Osteocyte (in vitro differentiated cells): ENCODE measurements at places on chromosomes 1 and 21.

- no peaks in the 10 kb centered on the region for H3K27me3 ChIP-seq
- H3K36me3 ChIP-seq: no peaks in the 10 kb centered on the region
- no peak overlapping the region for H3K4me3 ChIP-seq
- no peak for DNase-seq
These were observed 17.7 kb downstream of the IVL start for GRCh38 chr1:152926091-152926490.

DNA sequence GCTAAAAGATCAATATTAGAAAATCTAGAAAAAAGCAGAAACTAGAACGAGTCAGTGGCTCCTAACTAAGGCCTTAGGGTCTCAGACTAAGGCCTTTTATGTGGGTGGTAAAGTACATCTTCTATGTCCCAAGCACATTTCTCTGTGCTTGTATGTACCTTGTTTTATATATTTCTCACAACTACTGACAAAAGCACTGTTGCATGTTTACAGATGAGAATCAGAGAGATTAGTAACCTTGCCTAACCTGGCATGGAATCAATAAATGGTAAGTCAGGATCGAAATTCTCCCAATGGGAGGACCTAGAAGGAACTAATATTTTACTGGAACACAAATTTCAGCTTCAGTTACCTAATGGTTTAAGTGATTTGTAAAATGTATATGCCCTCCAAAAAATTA is 160.9 kb downstream of the FGGY start:
- no peaks in the 10 kb centered on the region for H3K27me3 ChIP-seq
- H3K4me3 ChIP-seq: no peak overlapping the region
- no peak for DNase-seq
- no peaks in the 10 kb centered on the region for H3K4me1 ChIP-seq
- no peak overlapping the region for H3K27ac ChIP-seq

DNA sequence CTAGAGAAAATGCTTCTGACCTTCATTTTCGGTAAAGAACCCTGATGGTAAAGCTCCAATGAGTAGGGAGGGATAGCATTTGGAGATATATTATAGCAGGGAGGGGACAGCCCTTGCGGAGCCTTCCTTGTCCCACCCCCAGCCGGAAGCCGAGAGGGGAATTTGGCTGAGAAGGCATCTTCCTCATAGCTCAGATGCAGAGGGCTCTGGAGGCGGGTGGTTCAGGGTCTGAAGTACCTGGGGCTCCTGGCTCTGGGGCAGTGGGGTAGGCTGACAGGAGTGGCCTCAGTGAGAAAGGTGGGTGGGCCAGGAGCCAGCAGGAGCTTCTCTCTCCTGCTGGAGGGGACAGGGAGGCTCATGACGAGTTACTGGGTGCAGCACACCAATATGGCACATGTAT is 88.0 kb upstream of the IFFO2 start:
- no peak overlapping the region for H3K27ac ChIP-seq
- no peak for DNase-seq
- no peak overlapping the region for H3K4me3 ChIP-seq
- H3K36me3 ChIP-seq: no peaks in the 10 kb centered on the region
- peaks cover 21% of the 10 kb centered on the region for H3K27me3 ChIP-seq

- H3K36me3 ChIP-seq: peaks cover 30% of the 10 kb centered on the region
- no peaks in the 10 kb centered on the region for H3K4me1 ChIP-seq
- no peak overlapping the region for H3K27ac ChIP-seq
- no peak overlapping the region for H3K4me3 ChIP-seq
- H3K27me3 ChIP-seq: no peaks in the 10 kb centered on the region
- DNase-seq: no peak
These were observed 70.4 kb downstream of the DMAP1 start for GRCh38 chr1:44283524-44284173.

DNA sequence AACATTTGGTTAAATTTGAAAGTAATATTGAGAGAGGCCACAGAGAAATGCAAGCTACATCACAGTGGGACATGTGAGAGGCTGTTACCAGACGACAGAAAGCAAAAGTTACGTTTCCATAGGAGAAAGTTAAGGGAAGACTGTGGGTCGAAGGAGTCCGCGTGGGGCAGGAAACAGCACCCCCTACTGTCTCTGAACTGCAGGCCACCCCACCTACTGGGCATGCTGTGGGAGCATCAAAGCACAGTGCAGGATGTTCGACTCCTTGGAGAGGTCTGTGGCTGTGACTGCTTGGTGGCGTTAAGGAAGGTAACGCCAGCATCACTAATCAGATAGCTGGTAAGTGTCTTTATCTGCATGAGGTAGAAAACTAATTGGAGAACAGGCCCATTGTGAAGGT is 123.9 kb downstream of the PTBP2 start:
- no peaks in the 10 kb centered on the region for H3K27me3 ChIP-seq
- no peaks in the 10 kb centered on the region for H3K4me1 ChIP-seq
- no peak for DNase-seq
- H3K27ac ChIP-seq: no peak overlapping the region
- no peaks in the 10 kb centered on the region for H3K36me3 ChIP-seq

- peaks cover 6% of the 10 kb centered on the region for H3K36me3 ChIP-seq
- peak overlapping the region; percentile 37 for H3K27ac ChIP-seq
- no peak overlapping the region for H3K4me3 ChIP-seq
These were observed 23.4 kb downstream of the CSF1 start for GRCh38 chr1:109933856-109934711.

GRCh38 chr1:25754470-25755181 is 45.4 kb upstream of the SELENON start:
- no peak for DNase-seq
- peaks cover 42% of the 10 kb centered on the region for H3K36me3 ChIP-seq
- H3K27ac ChIP-seq: no peak overlapping the region
- H3K4me1 ChIP-seq: peaks cover 6% of the 10 kb centered on the region
- H3K27me3 ChIP-seq: peaks cover 12% of the 10 kb centered on the region

DNA sequence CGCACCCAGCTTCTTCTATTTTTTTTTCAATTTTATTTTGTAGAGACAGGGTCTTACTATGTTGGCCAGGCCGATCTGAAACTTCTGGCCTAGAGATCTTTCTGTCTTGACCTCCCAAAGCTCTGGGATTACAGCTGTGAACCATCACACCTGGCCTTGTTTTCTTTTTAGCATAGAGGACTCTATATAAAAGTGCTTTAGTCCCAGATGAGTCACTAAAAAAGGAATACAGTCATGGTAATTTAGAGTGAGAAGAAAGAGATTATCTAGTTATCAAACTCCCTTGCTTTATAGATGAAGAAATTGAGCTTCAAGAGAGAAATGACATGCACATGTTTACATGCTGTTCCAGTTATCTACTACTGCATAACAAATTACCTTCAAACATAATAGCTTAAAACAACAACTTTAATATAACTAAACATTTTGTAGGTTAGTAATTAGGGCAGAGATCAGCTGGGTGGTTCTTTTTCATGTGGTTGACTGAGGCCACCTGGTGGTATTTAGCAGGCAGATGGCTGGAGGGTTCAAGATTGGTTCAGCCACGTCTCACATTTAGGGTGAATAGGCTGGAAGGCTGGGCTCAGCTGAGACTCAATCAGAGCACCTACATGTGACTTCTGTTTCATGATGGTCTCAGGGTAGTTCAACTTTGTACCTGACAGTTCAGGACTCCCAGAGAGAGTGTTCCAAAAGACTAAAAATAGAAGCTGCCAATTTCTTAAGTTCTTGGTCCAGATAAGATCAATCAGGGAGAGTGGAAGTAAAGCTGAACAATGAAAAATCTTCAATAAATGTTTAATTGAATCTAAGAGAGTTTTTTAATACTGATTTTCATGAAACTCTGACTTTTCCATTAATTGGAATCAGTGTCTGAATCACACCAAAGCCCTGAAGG is 16.9 kb upstream of the MTF2 start:
- H3K27me3 ChIP-seq: peaks cover 59% of the 10 kb centered on the region
- H3K27ac ChIP-seq: no peak overlapping the region
- H3K4me1 ChIP-seq: no peaks in the 10 kb centered on the region
- DNase-seq: no peak

DNA sequence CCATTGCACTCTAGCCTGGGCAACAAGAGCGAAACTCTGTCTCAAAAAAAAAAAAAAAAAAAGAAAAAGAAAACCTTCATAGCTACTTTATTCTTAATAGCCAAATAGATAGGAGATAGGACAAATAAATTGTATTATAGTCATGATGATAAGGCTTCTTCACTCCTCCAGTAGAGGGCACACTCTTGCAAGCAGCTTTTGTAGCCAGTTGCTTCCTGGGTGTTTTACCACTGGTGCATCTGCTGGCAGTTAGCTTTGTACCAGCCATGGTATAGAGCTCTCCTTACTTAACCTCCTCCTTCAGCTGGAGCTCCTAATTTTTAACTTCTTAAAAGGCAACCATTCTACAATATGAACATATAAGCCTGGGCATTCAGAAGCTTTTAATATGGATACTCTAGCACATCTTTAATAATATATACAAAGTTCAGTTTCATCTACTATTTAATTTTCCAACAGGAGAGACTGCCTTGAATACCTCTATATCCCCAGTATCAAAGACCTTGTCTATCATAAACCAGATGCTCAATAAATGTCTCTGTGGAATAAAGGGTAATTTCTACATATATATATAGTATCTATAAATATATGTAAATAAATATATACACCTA is 35.8 kb downstream of the EVI5 start:
- no peak for DNase-seq
- H3K27me3 ChIP-seq: no peaks in the 10 kb centered on the region
- H3K4me3 ChIP-seq: no peak overlapping the region
- no peaks in the 10 kb centered on the region for H3K36me3 ChIP-seq
- H3K27ac ChIP-seq: no peak overlapping the region

DNA sequence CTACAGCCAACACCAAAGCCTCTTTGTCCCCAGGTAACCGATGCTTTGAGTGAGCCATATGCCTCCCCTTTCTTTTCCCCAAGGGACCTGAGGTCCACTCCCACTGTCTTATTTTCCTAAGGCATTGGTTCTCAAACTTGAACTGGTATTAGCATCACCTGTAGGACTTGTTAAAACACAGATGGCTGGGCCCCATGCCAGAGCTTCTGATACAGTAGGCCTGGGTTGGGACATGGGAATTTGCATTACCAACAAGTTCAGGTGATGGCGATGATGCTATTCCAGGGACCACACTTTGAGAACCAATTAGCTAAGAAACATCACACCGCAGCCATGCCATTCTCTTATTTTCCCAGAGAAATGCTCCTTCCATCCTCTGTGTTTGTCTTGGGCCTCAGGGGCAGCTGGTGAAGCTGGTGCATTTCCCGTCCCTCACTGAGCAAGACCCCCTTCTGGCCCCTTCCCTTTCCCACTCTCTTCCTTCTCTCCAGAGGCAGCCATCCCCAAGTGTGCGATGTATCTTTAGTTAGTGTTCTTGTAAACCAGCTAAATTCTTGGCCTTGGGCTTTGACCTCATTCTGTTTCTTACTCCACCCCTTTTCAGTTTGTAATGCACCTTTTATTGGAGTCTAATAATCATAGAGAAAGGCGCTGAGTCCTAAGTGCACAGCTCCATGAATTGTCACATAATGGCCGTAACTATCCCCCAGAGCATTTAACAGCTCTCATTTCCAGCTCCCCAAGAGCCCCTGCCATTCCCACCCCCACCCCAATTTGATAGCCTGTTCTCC is 14.2 kb upstream of the TTC22 start:
- H3K27me3 ChIP-seq: peaks cover 20% of the 10 kb centered on the region
- no peak overlapping the region for H3K27ac ChIP-seq
- peak; percentile 46 for DNase-seq
- H3K36me3 ChIP-seq: no peaks in the 10 kb centered on the region
- H3K4me1 ChIP-seq: peaks cover 7% of the 10 kb centered on the region

DNA sequence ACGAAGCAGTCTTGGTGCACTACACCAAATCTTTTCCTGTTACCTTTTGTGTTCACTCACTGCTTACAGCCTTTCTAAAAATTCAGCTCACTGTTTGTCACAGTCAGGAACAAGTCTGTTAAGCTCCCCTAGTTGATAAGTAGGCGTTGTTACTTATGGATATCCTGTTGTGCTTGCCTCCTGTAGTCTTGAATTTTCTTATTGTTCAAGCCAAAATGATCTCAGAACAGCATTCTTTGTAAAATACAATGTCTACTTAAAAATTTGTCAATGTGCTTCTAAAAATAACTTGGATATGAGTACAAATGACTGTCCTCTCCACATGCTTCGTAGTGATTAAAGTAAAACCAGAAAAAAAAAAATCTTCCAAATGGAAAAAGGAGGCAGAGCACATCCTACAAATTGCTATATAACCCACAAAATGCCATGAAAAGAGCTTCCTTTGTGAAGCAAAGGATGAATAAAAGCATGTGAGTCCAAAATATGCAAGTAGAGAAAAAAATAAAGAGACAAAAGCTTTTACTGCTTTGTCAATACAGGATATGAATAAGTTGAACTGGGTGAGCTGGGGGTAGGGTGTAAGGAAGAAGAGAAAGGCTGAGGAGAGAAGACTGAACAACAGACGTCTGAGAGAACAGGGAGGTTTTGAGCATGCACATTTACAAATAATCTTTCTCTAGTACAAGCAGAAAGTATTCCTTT is 228.9 kb upstream of the ADGRL4 start:
- H3K36me3 ChIP-seq: no peaks in the 10 kb centered on the region
- H3K4me3 ChIP-seq: no peak overlapping the region
- H3K4me1 ChIP-seq: peaks cover 19% of the 10 kb centered on the region
- H3K27ac ChIP-seq: peak overlapping the region; percentile 63

- peak overlapping the region; percentile 83 for H3K27ac ChIP-seq
- H3K4me3 ChIP-seq: no peak overlapping the region
- peaks cover 4% of the 10 kb centered on the region for H3K36me3 ChIP-seq
- peaks cover 37% of the 10 kb centered on the region for H3K27me3 ChIP-seq
These were observed 82.4 kb upstream of the FGGY start for GRCh38 chr1:59214248-59215208.

DNA sequence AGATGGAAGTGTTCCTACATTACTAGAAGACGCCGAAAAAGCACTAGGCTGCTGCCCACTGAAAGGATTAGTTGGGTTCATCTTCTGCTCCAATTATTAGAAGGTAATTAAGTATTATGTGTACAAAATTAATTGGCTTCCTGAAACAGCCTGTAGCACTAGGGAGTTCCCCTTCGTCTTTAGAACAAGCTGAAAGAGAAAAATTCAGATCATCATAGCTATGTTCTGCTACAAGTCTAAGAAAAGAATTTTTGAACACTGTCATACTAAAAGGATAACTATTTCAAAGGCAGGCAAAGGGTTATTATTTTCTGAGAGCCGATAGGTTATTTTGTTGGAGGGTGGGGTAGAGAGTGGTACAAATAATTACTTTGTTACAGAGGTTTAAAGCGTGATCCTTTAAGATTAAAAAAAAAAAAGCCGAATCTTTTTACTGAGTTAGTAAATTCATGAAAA is at the start of gene MCM3AP:
MCM3AP (minus strand) TSS at position 406 of the 456 bp plus-strand sequence; CDS start at position 81, 325 bp downstream.
- peaks cover 9% of the 10 kb centered on the region for H3K36me3 ChIP-seq
- H3K27me3 ChIP-seq: no peaks in the 10 kb centered on the region
- H3K27ac ChIP-seq: peak within 1 kb of the TSS; percentile 98
- DNase-seq: no peak
- peak within 1 kb of the TSS; percentile 95 for H3K4me3 ChIP-seq
- H3K4me1 ChIP-seq: peaks cover 44% of the 10 kb centered on the region

- peak overlapping the region; percentile 85 for H3K4me3 ChIP-seq
- H3K27ac ChIP-seq: no peak overlapping the region
- H3K27me3 ChIP-seq: no peaks in the 10 kb centered on the region
- no peak for DNase-seq
These were observed 11.4 kb downstream of the THBS3 start for GRCh38 chr1:155196103-155196892.
